ENCODE measurements at places on chromosomes 3 and 15.

DNA sequence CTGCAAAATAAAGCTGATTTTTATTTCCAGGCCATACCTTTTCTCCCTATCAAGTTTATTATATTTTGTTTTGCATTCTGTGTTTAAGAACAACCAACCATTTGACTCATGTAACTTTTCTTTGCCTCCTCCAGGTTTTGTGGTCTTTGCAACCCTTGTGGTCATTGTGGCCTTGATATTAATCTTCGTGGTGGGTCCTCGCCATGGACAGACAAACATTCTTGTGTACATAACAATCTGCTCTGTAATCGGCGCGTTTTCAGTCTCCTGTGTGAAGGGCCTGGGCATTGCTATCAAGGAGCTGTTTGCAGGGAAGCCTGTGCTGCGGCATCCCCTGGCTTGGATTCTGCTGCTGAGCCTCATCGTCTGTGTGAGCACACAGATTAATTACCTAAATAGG is 27.6 kb downstream of the NIPA2 start:
- DNase-seq: no peak

DNA sequence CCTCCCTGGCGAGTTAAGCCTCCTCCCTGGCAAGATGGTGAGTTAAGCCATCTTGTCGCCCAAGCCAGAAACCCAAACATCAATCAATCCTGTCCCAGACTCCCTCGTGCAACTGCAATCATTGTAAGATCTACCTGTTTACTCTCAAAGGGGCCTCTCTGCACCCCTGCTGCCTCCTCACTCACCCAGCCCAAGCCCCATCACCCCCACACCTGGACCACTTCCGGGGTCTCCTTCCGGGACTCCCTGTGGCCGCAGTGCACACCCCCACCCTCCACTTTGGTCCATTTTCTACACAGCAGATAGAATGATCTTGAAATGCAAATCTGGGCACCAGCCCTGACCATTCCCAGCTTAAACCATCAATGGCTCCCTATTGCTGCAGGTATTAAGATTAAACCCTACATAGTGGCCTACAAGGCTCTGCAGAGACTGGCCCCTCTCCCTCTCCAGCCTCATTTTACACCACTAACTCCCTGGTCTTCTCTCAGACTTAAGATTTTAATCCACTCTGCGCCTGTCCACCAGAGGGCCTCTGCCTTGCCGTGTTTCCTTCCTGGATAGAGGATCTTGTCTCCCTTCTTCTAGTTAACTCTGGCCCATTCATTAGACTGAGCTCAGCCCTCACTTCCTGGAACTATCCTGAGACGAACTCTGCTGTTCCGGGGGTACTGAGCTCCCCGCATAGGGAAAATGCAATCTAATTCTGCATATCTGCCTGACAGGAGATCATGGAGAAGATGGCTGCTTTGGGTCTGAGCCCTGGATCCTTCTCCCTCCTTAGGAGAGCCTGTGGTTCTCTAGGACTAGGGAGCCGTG is 41.9 kb upstream of the SLC6A1 start:
- DNase-seq: peak; percentile 70

GRCh38 chr15:80154336-80154735 is 1.5 kb downstream of the FAH start:
- DNase-seq: peak; percentile 53

DNA sequence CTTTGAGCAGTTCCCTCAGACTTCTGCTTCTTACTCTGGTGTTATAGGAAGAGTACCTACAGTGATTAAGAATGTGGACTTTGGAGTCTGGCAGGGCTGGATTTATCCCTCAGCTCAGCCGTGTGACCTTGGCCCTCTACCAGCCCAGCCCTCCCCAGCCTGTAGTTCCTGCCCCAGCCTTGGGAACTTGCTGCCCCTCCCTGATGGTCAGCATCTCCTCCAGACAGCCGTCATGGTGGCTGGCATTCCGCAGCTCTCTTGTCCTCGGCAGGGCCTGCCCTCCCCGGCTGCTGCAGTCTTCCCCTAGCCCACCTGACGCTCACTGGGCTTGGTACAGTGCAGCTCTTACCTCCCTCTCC is 21.9 kb upstream of the CPNE9 start:
- no peak for DNase-seq

- DNase-seq: no peak
These were observed 371.3 kb downstream of the EPHB1 start for GRCh38 chr3:135166266-135166825.

GRCh38 chr3:64728994-64729393 is 41.2 kb upstream of the ADAMTS9 start:
- no peak for DNase-seq

Data from islet precursor cell (in vitro differentiated cells).